ENCODE measurements at places on chromosomes 16 and 17.

DNA sequence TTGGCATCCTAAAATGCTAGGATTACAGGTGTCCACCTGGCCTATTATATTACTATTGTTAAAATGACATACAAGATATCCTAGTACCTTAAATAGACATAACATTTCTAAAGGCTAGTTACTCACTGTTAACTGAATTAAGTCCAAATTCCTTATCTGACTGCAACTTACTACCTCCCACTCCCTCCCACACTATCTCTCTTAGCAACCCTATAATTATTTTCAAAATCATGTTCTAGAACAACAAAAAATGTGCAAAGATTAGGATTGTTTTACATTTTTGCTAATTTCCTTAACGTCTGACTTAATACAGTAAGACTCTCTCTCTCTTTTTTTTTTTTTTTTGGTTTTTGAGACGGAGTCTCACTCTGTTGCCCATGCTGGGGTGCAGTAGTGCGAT, 2.2 kb upstream of the ATF7IP2 start:
- DNase-seq: no peak

DNA sequence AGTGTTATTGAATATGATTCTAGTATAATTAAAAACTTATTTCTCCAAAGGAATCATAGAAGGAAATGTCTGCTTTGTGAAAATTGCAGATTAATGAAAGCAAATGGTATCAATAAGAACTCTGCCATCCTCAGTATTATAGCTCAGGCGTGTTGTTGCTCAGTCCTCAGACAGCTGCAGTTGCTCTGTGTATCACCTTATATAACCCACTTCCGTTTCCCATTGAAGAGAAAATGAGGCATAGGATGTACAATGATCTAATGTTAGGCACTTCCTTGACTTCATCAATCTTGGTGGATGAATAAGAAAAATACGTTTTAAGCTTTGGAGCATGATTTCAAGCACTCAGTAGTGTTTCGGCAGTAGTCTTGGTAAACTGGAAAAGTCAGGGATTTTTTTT, 14.1 kb downstream of the MFSD11 start:
- no peak for DNase-seq

GRCh38 chr17:48374650-48375230, 55.3 kb downstream of the SKAP1 start:
- DNase-seq: no peak

DNA sequence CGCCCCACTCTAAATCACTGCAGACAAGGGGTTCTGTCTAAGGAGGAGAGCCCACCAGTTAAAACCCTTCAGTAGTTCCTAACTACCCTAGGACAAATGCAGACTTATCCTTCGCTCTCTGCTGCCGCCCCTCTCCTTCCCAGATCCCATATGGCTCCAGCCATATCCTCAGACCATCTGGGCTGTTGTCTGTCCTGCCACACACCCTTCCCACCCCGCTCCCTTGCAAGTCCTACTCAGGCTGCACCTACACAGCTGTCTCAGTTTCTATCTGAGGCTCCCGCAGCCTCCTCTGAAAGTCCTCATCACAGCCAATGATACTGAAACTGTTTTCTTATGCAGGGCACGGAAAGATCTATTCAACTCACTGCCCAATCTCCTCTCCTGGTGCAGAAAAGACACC, 720 bp upstream of the BCKDK start:
- no peak for DNase-seq

GRCh38 chr16:51875834-51876600, 670.9 kb downstream of the TOX3 start:
- no peak for DNase-seq

DNA sequence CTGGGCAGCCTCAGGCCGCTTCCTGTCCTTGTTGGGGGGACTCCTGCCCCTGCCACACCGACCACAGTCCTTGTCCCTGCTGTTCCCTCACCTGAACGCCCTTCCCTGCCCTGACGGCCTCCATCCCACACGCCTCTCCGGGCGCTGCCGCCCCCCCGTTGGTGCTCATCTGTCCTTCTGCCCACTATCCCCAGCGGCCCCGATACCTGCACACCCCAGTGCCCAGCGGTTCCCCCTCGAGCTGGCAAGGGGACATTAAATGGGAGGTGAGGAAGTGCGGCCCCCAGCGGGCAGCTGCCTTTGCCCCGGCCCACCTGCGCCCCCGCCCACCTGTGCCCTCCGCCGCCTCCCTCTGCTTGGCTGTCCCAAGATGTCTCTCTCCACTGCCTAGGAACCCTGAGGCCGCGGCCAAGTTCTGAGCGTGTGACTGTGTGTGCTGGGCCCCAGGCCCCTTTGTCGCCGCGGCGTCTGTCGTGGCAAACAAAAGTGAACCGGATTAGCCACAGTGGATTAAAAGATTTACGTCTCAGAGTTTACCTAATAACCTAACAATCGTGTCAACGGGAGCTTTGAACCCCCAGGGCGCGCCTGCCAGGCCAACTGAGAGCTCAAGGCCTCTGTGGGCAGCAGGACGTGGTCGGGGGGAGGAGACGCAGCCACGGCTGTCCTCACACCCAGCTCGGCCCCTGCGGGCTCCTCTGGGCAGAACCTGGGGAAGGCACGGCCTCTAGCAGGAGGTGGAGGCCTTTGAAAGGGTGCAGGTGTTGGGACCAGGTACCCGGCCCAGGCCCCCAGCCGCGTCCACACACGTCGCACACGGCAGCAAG, 7.6 kb upstream of the AXIN1 start:
- no peak for DNase-seq

DNA sequence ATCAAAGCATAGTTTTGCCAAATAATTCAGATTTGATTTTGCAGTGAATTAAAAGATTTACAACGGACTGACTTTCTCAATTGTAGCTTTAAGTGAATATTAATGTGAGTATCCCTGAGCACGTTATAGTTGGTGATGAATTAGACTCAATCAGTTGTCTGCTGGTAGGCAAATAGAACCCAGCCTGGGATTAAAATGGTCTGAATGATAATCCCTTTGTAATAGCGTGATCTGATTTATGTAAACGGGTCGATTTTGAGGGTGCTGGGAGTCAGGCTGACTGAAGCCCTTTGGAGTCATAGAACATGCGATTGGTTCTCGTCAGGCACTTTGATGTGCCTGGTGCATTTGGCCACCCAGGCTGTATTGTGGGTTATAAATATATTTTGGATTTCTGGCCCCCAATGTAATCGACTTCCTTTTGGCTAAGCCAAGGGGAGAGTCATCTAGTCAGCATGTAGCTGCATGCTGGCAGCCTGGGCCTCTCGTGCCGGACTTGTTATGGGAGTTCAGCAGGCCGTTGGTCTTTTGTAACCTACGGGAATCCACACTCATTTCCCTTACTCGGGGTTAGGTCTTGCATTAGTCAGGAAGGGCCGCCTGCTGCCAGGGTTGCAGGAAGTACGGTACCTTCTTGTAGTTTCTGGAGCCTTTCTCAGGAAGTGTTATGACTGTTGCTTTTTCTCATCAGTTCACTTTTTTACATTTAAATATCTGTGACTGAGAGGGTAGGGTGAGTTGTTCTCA, 5.4 kb downstream of the PGS1 start:
- no peak for DNase-seq

DNA sequence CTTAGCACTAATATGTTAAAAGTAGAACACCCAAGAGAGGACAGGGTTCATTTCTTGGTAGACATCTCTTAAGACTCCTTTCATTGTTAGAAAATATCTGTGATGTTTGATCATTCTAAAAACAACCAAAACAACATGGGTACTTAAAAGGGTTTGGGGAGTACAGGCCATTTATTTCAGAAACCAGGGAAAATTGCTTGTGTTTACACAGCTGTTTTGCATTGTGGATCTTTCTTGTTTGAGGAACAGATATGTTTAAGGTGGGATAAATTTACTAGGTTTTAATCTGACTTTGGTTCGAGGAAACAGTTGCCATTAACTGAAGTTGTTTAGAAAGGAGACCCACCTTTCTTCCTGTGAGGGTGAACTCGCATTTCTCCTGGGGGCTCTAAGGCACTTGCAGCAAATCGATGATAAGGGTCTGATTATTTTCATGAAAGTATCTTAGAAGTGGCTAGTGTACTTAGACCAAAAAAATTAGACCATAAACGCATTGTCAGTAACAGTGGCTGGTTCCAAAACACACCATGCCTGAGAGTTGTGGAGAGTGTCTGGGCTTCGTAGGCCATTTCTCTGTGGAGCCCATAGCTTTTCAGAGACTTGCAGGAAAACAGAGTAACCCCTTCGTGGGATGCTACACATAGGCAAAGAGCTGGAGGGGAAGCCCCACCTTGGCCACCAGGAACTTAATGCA, 17.6 kb downstream of the CLUAP1 start:
- no peak for DNase-seq

- DNase-seq: no peak
Measured at GRCh38 chr16:4767872-4768548, 1.0 kb upstream of the ZNF500 start.

GRCh38 chr17:17242246-17242645, 5.3 kb upstream of the FLCN start:
- DNase-seq: no peak

DNA sequence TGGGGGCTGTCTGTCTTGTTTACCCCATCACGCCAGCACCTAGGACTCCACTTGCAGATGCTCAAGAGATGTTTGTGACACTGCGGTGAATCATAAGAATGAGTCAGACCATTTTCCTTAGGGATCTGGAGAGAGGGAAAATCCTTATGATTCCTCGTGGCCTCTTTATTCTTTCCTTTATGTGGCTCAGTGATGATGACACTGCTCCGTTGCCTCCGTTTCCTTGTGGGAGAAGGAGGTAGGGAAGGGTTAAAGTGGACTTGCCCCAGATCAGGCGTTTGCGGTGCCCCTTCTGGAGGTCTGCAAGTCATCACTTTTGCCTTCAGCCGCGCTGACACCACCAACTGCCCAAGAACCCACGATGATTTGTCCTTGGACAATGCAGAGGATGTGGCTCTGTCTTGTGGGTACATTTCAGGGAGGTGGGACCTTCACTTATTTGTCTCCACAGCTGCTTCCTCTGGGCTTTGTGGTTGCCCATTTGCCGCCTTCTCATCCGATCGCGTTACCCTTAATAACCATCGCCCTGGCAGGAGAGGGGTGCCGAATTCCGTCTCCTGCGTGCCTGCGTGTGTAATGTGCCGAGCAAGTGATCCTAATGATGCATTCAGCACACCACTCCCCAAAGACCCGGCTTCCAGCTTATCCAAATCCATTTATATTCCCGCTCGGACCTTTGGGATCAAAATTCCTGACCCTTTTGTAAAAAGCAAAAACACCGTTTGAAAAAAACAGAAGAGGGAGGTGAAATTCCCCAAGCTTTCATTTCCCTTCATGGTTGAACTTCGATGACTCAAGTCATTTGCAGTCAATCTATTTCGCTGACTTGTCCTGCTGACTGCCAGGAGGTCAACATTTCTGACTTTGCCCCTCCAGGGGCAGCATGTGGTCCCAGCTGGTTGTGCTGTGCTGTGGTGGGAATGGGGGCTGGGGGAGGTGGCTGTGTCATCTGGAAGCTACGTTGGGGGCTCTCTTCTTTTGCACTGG, 87.2 kb upstream of the IRX3 start:
- DNase-seq: no peak

DNA sequence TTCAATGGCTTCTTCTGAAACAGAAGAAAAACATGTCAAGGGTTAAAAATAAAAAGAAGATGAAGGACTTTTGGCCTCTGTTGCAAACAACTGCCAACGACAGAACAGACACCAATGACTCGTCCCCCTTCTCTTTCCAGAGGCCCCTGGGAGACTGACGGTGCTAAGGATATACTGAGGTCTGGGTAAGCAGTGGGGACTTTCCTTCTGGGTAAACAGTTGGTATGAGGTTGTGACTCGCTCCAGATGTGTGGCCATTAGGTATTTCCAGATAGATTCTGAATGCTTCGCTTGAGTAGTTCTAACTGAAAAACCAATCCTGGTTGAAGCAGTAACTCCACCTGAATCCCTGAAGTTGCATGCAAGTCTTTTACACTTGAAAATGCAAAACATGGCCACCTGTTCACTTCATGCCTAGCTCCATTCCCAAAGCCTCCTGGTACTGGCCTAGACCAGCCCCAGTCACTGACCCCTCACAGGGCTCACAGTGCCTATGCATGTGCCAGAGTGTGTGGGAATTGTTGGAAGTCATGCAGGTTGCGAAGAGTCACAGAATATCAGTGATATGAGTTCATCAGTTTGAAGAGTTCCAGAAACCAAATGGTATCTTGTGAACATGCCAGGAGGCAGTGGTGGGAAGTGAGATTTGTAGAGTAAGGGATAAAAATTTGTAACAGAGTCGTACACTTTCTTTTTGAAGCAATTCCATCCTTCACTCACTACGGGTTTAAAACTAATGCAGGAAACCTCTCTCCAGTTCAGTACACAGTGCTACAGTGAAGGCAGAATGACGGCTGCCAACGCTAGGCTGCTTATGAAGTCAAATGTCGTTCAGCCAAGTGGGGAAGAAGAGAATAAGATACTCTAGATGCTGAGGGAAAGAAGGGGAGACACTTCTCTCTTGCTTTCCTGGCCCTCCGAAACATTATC, 217.8 kb downstream of the ZFHX3 start:
- no peak for DNase-seq
